ENCODE measurements at places on chromosomes 12 and 14.

DNA sequence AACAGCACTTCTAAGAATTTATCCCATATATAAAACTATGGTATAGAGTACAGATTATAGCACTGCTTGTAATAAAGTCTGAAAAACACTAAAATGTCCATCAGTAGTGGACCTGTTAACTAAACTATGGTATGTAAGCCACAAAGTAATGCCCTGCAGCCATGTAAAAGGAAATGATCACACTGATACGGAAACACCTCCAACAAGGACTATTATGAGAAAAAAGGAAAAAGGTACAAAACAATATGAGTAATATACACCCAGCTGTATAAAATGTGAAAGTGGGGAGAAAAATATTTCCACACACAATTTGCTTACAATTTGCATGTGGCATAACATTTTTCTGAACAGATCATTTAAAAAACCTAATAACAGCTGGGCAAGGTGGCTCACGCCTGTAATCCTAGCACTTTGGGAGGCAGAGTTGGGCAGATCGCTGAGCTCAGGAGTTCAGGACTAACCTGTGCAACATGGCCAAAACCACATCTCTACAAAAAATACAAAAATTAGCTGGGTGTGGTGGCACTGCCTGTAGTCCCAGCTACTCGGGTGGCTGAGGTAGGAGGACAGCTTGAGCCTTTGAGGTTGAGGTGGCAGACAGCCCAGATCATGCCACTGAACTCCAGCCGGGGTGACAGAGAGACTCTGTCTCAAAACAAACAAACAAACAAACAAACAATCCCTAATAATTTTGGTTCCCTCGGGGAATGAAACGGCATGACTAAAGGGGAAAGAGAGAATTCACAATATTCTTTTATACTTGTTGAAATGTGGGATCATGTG is 250.5 kb downstream of the MED13L start:
- no peak for DNase-seq

DNA sequence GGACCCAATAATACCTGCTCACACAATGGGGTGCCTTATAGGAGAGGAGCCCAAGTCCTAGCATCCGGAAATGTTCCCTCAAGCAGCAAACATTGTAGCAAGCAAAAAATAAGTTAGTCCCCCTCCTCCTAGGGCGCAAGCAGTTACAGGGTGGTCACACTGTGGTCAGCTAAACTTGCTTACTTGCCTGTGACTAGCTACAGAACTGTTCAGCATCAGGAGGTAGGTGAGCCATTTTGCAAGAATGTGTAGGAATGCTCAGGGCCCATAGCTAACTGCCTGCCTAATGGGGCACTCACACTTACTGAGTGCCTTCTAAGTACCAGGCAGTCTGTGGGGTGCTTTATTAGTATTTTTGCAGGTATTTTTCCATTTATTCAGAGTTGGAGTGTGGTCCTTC is 154.6 kb upstream of the GRIN2B start:
- DNase-seq = no peak

DNA sequence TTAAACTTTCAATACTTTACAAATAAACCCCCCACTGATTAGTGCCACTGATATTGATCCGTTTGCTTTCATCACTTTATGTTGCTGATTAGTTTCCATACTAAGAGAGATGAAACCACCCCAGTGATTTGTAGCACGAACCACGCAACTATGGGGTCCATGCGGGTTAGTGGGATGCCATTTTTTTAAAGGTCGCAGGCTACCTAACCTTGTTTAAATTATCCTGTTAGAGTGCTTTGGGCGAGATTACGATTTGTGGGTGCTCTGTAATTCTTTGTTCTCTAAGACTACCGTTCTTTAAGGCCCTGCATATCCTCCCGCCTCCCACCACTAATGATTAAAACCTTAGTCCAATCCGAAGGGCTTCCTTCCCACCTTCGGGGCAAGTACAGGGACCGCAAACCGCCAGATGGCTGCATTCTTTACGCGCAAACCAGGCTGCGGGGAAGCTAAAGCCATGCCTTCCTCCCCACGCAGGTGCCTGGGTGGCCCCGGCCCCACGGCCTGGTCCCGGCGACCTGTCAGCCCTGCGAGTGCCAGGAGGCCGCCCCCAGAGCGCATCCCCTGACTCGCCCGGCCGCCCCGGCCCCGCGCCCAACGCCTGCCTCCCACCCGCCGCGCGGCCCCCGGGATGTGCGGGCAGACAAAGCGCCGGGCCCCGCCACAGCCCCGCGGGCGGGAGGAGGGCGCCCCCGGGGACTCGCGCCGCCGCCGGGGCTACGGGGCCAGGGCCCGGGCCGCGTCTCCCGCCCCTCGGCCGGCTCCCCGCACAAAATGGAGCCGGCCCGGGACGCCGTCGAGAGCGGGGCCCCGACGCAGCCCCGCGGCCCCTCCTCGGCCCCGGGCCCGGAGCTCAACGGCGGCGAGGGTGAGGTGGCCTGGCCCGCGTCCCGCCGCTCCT is 759 bp downstream of the NFYB start:
- peak; percentile 13 for DNase-seq

DNA sequence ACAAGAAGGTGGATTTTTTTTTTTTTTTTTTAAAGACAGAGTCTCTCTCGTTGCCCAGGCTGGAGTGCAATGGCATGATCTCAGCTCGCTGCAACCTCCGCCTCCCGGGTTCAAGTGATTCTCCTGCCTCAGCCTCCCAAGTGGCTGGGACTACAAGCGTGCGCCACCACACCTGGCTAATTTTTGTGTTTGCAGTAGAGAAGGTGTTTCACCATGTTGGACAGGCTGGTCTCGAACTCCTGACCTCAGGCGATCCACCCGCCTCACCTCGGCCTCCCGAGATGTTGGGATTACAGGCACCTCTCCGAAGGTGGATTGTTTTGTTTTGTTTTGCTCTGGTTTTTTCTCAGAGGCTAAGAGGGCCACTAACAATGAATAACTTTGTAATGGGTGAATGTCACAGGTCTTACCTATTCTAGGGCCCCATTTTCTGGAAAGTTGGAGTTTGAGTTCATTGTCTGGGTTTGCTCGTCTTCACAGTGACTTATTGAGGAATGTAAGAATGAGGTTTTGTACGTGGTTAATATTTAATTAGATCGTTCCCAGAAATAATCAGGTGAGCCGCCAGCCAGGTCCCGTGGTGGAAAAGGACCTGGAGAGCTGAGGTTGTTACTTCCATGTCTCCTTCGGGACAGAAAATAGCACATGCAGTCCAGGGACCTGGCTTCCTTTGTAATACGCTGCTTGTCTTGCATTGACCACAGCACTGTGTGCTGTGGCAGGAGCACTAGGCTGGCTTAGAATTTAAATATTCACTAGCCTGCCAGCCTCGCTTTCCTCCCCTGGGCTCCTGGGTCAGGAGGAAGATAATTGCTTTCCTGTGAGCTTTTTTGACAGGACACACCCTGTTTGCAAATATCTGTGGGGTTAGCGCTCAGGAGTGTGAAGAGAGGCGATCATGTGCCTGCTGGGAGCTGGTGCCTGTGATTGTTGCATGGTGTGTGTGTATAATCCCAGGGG is 2.3 kb downstream of the HIP1R start:
- no peak for DNase-seq

- no peak for DNase-seq
Measured at GRCh38 chr14:55031190-55031589, 4.2 kb downstream of the SOCS4 start.
